ENCODE measurements at places on chromosomes 4 and X. TPM values are rescaled to one million over a fixed set of nuclear protein-coding genes. Genes with fewer than 3 reads are reported as not detected.

- no peak overlapping the region for H3K4me3 ChIP-seq
- no peak for DNase-seq
- H3K4me1 ChIP-seq: no peaks in the 10 kb centered on the region
- H3K36me3 ChIP-seq: no peaks in the 10 kb centered on the region
- no peak overlapping the region for H3K27ac ChIP-seq
These were observed 32.3 kb downstream of the RASL11B start for GRCh38 chr4:52894443-52894842.

DNA sequence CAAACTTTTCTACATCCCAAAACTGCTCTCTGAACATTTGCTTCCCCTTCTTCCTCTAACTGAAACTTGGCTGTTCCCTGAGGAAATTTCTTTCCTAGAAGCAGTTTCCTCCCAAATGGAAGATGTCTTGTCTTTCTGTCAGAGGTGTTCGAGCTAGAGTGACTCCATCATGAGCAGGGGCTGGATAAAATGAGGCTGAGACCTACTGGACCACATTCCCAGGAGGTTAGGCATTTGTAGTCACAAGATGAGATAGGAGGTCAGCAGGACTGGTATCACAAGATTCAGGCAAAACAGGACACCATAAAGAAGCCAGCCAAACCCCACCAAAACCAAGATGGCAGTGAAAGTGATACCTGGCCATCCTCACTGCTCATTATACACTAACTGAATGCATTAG is 35.8 kb upstream of the PGRMC2 start:
- no peak for DNase-seq
- no peak overlapping the region for H3K27ac ChIP-seq
- no peaks in the 10 kb centered on the region for H3K36me3 ChIP-seq

The ENPP6 gene
- 0.91 TPM for total RNA-seq

GRCh38 chr4:106245176-106245575 is 70.8 kb downstream of the TBCK start:
- no peaks in the 10 kb centered on the region for H3K4me1 ChIP-seq
- H3K4me3 ChIP-seq: no peak overlapping the region
- peaks cover 5% of the 10 kb centered on the region for H3K36me3 ChIP-seq
- no peak overlapping the region for H3K27ac ChIP-seq
- DNase-seq: no peak
- H3K27me3 ChIP-seq: no peaks in the 10 kb centered on the region

All from kidney (tissue), 22 donors.